NCI-H2171 (cell line): ENCODE measurements at places on chromosomes 2 and 18.

GRCh38 chr2:182097571-182098164, 112.0 kb downstream of the PPP1R1C start:
- DNase-seq: no peak

- no peak for DNase-seq
Observed at GRCh38 chr2:127462461-127462860, 44.2 kb downstream of the PROC start.

- no peak for DNase-seq
Observed at GRCh38 chr2:71933467-71934319, 214.0 kb downstream of the CYP26B1 start.

- no peak for DNase-seq
Observed at GRCh38 chr2:150885236-150885635, 376.4 kb downstream of the RBM43 start.

DNA sequence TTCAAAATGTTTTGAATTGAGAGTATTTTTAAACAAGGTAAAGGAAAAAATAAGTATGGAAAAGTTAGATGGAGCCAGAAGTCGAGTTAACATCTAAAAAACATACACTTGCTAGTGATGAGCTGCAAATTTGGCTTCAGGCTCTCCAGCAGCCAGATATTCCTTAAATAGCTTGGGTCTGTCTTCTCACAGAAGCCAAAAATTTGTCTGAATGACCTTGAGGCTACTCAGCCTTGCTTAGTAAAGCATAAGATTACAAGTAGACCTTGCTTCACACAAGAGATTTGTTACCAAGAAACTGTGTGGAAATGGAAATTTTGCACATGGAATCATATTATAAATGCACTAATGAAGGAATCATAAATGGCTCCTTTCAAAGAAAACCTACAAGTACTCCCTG, 40.8 kb upstream of the GRB14 start:
- DNase-seq: no peak

- DNase-seq: peak; percentile 97
Observed at GRCh38 chr2:17879137-17879912, 858 bp downstream of the KCNS3 start.

DNA sequence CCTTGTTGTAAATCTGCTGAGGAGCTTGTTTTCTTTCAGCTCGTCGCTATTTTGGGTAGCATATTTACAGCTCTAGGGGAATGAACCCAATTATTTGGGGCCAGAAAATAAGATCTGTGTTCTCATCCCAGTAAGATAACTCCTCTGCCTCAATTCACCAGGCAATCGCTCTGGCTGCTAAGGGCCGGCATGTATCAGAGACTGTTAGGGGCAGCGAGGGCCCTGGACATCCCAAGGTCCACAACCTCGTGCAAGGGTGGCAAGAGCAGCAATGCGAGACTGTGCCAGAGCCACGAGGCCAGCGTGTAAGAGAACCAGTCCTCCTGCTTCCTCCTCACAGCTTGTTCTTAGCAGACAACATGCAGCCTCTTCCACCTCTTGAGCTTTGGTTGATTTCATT, 66.1 kb downstream of the DDX1 start:
- no peak for DNase-seq

- no peak for DNase-seq
Observed at GRCh38 chr18:53056064-53056463, 716.1 kb downstream of the DCC start.

- DNase-seq: no peak
Observed at GRCh38 chr2:227397562-227397961, 9.8 kb upstream of the SCYGR1 start.

DNA sequence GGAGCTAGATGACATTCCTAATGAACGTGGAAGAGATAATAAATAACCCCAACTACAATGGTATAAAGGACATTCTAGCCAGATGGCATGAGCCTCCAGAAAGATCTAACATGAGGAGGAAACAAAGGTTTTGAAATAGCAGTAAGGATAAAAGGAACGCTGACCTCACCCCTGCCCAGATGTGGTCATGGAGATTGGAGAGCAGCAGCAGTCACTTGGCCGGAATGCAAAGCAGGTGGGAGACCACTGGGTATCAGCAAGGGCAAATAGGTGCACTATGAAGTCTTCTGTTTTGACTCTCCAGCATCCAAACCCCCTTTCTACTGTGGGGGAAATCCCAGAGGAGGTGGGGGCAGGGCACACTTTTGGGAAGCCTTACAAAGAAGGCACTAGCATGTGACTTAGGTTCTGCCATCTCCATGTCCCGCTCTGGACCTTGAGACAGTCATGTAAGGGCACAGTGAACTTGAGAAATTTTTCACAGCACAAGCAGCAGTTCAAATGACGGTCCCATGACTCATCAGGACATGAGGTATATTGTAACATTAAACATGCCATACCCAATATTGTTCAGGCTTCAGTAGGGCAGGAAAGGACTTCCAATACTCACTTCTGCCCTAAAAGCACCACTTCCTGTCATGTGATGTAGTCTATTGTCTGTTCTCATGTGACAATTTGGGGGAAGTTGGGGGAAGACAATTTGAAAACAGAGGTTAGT, 55.2 kb downstream of the METTL4 start:
- DNase-seq: no peak

- DNase-seq: no peak
Observed at GRCh38 chr2:170707821-170708795, 7.0 kb upstream of the SP5 start.

DNA sequence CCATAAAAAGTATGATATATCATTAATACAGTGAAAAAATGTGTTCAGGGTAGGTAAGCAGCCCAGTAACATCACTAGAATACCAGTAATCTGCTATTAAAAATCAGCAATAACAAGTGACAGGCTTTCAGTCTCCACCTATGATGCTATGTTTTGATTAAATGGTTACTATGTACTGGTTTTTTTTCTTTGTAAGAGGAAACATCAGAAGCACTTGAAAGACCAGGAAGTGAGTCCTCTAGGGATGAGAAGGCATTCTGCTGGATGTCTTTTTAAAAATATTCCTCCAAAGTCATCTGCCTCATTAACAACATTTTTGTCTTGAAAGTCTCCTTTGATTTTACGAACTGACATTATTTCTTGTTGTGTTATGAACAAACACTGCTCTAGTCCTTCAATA, 136.0 kb upstream of the FAM98A start:
- no peak for DNase-seq

- DNase-seq: no peak
Observed at GRCh38 chr2:19119326-19120001, 239.0 kb downstream of the OSR1 start.

- DNase-seq: no peak
Observed at GRCh38 chr2:3214806-3215404, 162.7 kb downstream of the EIPR1 start.

DNA sequence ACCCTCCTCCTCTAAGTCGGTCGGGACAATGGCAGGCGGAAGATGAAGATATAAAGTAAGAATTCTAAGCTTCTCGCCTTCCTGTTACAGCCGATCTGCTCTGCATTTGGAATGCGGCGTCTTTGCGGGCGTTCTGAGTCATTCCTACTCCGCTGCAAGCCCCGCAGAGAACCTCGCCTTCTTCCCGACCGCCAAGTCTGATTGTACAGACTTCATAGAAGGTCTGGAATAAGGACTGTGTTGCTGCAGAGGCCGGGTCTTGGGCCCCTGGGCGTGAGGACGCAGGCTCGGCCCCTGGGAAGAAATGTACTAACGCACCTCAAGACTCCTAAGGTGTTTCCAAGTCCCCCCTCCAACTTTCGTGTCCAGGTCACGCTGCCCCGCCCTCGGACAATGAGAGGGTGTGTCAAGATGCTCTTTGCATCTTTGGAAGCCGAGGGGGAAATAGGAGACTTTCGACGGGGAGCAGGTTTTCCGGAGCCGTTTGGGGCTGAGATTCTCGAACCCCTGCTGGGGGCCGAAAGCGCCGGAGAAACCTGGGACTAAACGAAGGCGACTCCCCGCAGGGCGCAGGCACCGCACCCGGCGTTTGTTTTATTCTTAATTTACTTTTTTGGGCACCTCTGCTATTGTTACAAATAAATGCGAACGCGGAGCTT, 12.7 kb upstream of the PAX3 start:
- no peak for DNase-seq

- no peak for DNase-seq
Observed at GRCh38 chr2:217834057-217834620, 168.7 kb downstream of the TNS1 start.

GRCh38 chr2:179195141-179195540, 69.5 kb downstream of the SESTD1 start:
- DNase-seq: no peak

GRCh38 chr2:164450278-164450677, 171.0 kb downstream of the GRB14 start:
- DNase-seq: no peak

- no peak for DNase-seq
Observed at GRCh38 chr2:88765154-88765888, 73.8 kb downstream of the RPIA start.

DNA sequence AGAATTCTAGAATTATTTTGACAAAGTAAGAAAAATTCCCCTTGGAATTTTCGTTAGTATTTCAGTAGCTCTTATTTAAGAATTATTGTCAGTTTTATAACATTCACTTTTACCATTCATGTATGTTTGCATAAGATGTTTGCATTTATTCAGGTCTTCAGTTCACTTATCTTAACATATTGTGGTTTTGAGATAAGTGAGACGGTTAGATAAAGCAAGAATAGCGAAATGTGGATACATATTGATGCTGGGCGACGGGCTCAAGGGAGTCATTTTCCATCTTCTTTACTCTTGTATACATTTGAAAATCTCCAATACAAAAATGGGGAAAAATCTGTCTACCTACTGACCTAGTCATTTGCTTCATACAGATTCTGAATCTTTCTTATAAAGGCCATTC, 156.7 kb upstream of the HDAC4 start:
- DNase-seq: no peak

DNA sequence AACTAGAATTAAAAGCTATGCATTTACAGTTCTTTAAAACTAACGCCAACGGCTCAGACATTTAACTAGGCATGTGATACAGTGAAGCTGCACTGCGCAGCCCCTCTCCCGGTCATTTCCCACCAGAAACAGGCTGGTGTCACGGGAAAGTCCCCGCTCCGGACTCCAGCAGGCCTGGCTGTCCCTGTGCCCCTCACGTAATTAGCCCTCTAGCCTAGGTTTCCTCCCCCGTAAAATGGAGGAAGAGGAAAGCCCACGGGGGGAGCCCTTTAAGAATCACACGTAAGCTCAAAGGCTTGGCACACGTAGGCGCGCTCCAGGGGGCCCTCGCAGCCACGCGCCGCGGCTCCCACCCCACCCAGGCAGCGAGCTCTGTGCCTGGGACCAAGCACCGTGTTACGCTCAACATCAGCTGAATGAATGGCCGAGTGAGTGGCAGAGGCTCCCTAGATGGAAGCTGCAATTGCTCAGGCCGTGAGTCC, 48.0 kb downstream of the KCNIP3 start:
- no peak for DNase-seq

GRCh38 chr2:179664972-179665812, 196.2 kb downstream of the ZNF385B start:
- DNase-seq: no peak

DNA sequence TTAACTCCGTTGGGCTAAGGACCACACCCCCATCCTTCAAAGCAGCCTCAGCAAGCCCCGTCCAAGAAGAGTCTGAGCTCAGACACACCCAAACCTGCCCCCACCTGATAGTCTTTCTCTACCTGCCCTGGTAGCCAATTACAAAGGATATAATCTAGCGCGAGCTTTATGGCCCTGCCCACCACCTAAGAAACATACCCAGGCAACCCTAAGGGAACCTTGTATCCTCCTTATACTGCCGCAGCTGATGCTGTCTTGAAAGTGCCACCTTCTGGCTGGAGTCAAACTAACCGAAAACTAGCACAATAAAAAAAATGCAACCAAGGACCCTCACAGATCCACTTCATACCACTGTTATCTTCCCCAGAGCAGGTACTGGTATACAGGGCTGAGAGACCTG, 628.3 kb upstream of the REG3G start:
- DNase-seq: no peak

- DNase-seq: no peak
Observed at GRCh38 chr18:39178166-39178565, 1612.6 kb upstream of the CELF4 start.

GRCh38 chr2:48427552-48427951, 102.4 kb upstream of the STON1 start:
- no peak for DNase-seq

DNA sequence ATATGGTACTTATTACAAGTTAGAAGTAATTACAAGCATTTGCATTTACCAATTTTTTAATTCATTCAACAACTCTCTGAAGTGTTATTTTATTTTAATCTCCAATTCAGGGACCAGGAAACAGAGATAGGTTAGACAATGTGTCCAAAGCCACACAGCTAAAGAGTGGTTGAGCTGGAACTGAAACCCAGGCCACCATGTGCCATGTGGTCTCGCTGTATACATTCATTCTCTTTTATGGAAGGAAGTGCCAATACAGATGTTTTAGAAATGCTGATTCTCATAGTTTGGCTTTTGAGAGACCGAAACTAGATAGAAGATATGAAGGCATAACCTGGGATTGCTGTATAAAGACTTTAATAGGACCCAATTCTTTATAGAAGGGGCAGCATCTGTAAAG, 684.6 kb upstream of the ID2 start:
- no peak for DNase-seq

DNA sequence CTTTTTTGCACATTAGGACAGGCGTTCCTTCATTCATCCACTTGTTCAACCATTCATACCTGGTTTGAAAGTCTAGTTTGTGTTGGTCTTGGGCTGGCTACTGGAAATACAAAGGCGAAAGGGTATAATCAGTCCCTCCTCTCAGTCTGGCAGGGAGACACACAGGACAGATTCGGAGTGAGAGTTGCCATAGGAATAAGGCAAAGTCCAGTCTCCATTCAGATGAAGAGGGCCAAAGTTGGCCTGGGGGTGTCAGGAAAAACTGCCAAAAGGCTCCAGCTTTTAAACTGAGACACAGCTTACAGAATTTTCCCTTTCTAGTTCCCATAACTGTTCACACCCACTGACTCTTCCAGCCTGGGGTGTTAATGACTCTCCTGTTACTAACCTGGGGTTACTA, 96.3 kb upstream of the AQP4 start:
- no peak for DNase-seq

- DNase-seq: no peak
Observed at GRCh38 chr2:188601927-188602326, 310.3 kb downstream of the GULP1 start.

GRCh38 chr2:74763962-74764428, 69.9 kb upstream of the HK2 start:
- no peak for DNase-seq

- no peak for DNase-seq
Observed at GRCh38 chr2:217903859-217904613, 98.8 kb downstream of the TNS1 start.

- no peak for DNase-seq
Observed at GRCh38 chr18:69175681-69176080, 225.0 kb upstream of the DOK6 start.

GRCh38 chr2:191386938-191387536, 141.8 kb downstream of the MYO1B start:
- DNase-seq: no peak

DNA sequence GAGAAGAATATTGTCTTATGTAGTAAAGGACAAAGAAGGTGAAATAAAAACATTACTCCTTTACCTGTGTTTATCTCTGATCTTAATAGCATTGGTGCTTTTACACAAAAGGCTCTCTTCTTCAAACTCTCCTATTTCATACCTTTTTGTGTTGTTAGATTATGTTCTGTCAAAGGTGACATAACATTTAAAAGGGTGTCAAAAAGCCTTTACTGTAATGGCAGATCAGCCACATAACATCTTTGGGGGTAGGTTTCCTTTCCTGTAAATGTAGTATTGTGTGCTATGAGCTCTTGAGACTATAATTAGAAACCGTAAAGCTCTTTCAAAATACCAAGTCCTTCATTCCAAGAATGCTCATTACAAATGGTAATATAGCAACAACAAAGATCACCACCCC, 400.1 kb downstream of the LNPK start:
- no peak for DNase-seq
